Stimulated activated CD4-positive, alpha-beta T cell treated with anti-CD3 and anti-CD28 coated beads, Interleukin-1b, Interleukin-23, amount 100 ng/mL, for 1 hour (primary cell): ENCODE measurements at places on chromosomes 11 and 22.

- DNase-seq, result no peak
These were observed 11.4 kb downstream of the MRGPRD start for GRCh38 chr11:68969386-68969785.

- no peak for DNase-seq
These were observed 432 bp downstream of the TNKS1BP1 start for GRCh38 chr11:57324154-57324885.

DNA sequence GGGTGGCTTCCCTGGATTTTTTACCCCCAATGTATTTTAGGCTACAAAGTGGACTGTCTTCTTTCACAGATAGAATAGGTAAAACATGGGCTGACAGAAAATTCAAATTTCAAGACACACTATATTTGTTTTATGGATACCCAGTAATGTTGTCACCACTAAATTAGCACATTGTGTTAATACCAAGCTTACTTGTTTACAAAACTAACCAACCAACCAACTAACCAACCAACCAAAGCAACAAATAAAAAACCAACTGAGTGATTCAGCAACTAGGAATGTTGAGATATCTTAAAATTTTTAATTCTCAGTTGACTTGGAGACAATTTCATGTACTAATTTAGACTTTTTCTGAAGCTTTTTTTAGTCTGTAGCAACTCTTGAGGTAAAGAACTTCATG is 69.3 kb upstream of the CTSC start:
- DNase-seq, result no peak

DNA sequence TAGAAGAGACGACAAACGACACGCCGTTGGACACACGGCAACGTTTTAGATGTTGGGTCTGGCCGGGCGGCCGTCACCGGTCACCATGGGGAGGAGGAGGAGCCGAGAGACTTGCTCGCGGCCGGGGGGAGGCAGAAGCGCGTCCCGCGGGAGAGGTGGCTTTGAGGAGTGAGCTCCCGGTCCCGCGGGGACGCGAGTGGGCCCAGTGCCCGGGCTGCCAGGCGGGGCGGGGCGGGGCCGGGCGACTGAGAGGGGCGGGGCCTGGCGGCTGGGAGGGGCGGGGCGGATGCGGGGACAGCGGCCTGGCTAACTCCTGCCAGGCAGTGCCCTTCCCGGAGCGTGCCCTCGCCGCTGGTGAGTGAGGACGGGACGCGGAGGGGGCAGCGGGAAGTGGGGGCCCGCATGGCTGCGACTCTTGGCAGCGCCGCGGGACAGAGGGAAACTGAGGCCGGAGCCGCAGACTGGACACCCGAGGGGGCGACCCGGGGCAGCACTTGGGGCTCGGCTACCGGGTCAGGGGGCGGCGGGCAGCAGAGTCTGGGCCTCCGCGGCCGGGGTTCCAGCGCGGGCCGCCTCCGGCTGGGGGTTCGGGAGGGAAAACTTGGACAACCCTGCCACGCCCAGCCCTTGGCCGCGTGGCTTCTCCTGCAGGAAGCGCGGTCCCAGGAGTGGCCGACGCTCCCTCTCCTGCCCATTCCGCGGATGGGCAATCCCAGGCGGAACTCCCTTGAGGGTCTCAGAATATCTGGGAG is at the start of gene TSPO:
TSS of gene TSPO (plus strand) at position 309 of the 752 bp plus-strand sequence. CDS start 7,680 bp downstream, outside the sequence.
- peak; percentile 37 for DNase-seq

DNA sequence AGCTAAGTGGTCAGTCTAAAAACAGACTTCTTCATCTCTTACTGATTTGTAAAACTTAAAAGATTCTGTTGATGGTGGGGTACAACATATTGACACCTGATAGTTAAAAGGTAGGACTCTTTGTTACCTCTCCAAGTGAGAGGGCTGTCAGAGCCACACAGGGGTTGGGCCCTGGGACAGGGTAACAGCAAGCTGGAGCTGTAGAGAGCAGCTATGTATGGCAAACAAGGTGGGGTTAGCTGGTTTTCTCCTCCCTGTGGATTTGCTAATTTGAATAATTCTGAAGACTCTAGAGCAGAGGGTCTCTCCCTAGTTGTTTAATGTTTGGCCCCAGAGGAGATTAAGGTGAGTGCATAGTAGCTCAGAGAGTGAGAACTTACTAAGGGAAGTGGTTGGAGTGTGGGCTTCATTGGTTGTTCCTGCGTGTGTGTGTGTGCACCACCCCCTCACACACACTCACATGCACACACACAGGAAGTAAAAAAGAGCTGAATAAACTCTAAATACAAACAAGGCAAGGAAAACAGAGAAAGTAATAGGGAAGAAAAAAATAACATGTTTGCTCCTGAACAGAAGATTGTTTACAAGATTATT is 9.2 kb upstream of the GAS2 start:
- no peak for DNase-seq

GRCh38 chr22:49955581-49956417 is 4.8 kb upstream of the PIM3 start:
- no peak for DNase-seq

DNA sequence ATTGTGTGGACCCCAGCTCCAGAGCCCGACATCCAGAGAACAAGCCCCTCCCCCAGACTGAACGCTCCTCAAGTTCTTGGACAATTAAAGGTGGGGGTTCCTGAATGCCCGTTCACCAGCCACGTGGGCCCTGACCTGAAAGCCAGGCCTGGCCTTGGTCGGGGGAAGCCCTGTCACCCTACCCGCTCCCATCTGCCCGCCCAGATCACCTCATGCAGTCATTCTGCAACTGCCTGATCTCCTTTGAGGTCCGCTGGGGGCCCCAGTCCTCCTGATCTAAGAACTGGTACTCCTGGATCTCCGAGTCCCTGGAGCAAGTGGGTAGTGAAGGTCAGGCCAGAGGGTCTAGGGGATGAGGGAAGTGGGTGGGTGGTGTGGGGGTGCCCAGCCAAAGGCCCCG is 9.1 kb upstream of the NAALADL1 start:
- no peak for DNase-seq

GRCh38 chr22:19995611-19996339 is 20.8 kb downstream of the ARVCF start:
- no peak for DNase-seq
